ENCODE measurements at places on chromosomes 16 and 17.

GRCh38 chr17:42027961-42028790, 8.3 kb downstream of the NKIRAS2 start:
- DNase-seq, result no peak

- no peak for DNase-seq
These were observed 18.8 kb downstream of the SIAH1 start for GRCh38 chr16:48366165-48367093.

- DNase-seq, result peak; percentile 60
These were observed 32.9 kb downstream of the PCTP start for GRCh38 chr17:55783684-55784245.

- DNase-seq, result peak; percentile 83
These were observed 1.2 kb downstream of the TMEM95 start for GRCh38 chr17:7356072-7356549.

GRCh38 chr17:30605027-30605426, 127.8 kb downstream of the GOSR1 start:
- DNase-seq, result no peak

DNA sequence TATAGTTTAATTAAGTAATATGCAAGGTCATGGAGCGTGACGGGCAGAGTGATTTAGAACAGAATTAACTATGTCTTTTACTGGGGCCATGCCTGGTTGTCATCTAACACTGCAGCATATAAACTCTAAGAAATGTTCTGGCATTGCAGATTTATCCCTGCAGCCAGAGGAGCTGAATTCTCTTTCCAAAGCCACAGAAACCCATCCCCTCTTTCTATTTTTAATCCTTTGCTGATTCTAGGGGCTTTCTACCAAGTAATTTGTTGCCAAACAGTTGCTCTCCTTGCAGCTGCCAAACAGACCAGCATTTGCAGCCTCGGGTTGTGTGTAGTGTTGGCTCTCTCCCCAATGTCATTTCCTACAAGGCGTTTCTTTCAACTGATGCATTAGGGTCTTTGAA, 243.2 kb upstream of the MON1B start:
- DNase-seq, result peak; percentile 52

DNA sequence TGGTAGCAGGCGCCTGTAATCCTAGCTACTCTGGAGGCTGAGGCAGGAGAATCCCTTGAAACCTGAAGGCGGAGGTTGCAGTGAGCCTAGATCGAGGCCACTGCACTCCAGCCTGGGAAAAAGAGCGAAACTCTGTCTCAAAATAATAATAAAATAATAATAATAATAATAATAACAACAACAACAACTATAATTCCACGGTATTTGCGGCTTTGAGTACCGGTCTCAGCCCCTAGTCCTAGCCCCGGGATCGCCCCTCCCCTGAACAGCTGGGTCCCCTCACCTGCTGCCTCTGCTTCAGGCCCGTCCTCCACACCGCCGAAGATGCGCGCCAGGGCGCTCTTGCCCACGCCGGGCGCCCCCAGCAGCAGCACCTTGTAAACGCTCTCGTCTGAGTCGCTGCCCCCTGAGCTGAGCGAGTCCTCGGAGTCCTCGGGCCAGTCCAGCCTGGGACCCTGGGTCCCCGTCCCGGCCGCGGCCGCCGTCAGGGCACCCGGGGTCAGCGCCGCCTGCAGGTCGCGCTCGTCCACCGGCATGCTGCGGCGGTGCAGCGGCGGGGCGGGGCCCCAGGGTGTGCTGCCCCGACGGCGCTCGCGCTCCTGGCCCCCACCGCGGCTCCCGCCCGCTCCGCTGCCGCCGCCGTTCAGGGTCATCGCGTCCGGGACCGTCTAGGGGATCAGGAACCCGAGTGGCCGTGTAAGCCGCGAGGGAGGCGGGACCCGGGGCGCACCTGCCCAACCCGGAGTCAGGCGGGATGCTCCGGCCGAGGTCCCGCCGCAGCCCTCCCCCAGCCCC, 611 bp downstream of the RRAD start:
- DNase-seq, result no peak

GRCh38 chr17:30363715-30364202, 15.0 kb upstream of the CPD start:
- DNase-seq, result no peak

GRCh38 chr17:74478420-74479100, 12.1 kb downstream of the CD300A start:
- DNase-seq, result no peak

DNA sequence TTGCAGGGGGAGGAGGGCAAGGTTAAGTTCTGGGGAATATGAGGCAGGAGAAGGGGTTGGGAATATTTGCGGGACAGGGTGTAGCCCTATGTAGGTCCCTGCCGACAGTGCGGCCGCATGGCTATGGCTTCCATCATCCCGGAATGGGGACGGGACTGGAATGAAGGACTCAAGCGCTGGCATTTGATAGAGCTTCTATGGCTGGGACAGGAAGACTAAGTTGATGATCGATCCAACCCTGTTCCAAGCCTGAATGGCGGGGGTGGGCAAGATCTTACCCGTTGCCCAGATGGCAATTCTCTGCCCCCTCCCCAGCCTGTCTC, 47.1 kb downstream of the SRCIN1 start:
- no peak for DNase-seq
